ENCODE measurements at places on chromosomes 7 and 10.
A peak's percentile ranks its signal among the peaks of the same experiment; 100 is the strongest.

- DNase-seq: no peak
These were observed 25.6 kb downstream of the KCNH2 start for GRCh38 chr7:150952331-150953050.

DNA sequence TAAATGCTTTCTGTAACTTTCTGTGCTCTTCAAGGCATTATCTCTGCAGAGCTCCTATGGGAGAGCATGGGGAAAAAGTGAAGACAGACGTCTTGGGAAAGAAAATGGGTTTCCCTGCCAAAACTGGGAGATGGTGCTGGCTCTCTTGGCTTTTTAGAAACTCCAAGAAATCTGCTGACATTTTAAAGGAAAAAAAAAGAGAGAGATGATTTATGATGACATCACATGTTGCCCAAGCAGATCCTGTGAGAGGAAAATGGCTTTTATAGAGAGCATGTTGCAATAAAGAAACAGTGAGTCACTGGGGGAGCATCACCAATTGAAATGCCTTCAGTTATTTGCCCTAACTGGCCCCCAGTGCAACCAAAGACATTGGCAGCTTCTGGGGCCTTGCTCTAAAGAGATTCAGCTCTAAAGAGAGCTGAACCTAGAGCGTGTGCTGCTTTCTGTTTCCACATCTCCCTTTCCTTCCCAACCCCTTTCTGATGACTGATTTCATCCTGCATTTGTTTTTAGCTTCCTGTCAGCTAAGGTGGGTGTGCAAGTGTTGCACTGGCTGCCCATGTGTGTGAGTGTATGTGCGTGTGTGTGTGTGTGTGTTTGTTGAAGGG lies 37.7 kb downstream of the LRMDA start:
- no peak for DNase-seq

DNA sequence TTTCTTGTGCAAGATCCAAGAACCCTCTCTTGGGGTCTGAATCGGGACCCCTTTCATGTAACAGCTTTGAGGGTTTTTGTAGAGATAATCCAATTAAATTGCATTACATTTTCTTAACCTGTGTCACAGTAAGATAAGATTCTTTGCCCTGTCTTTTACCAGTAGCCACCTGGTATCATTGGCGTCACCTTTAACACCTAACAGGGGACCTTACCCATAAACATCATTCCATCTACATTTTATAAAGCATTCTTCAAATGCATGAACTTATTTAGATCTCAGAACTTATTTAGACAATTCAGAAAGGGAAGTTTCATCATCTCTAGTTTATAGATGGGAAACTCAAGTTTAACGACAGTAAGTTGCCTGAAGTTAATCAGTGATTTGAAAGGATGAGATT lies 106.4 kb upstream of the KLF6 start:
- DNase-seq: no peak

DNA sequence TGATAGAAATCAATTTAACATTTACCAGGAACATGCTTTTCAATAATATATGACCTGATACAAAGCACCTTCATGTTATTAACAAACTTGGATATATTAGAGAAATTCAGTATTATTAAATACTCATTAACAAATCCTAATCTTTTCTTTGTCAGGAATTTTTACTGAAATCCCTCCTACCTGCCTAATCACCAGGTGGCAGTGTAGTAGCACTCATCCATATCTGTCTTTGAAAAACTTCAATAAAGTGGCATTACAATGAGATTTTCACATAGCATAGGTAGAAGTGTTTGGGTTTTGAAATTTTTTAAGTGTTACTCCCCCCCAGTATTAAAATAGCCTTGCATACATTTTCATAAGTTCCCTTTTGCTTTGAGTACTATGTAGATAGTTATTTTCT lies 1246.6 kb upstream of the LRRN3 start:
- no peak for DNase-seq

DNA sequence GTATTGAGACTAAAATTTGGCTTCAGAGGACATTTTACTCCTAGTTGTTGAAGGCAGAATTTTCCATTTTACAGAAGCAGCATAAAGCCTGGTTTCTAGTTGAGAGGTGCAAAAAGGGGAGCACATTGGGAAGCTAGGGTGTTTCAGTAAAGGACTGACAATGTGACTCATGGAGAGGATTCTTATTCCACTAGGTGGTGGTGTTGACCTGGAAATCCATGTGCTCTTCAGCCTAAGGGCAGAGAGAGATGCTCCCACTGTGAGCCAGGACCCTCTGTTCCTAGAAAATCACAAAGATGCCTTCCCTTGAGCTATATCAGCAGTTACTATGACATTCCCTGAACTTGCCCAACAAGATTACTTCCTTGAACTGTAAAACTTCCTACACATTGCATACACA lies 687.8 kb downstream of the IPMK start:
- DNase-seq: peak; percentile 79

- DNase-seq: no peak
These were observed 36.8 kb downstream of the LRRC72 start for GRCh38 chr7:16563281-16564022.

DNA sequence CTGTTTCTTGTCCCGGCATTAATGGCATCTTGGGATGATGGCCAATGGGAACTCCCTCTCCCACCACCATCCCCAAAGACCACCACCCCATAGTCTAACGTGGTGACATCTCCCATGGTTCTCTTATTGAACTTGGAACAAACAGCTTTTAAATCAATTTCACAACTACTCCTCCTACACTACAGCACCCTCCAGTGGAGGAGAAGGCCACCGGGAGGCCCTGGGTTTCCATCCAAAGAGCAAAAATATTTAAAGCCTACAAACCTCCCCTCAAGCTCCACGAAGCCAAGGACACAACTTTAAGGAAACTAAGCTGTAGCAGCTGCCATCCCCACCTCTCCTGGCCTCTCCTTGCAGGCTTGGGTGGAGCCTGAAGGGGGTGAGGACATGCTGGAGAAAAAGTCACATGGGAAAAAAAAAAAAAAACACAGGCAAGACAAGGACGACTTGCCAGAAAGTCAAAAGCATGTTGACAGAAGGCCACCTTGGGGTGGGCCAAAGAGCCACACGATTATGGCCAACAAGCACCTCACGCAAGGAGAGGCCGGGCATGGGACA lies 94.0 kb upstream of the LANCL2 start:
- no peak for DNase-seq

- no peak for DNase-seq
These were observed 112.0 kb upstream of the MKX start for GRCh38 chr10:27857616-27858015.

- no peak for DNase-seq
These were observed 71.8 kb upstream of the GSDME start for GRCh38 chr7:24828891-24829661.

DNA sequence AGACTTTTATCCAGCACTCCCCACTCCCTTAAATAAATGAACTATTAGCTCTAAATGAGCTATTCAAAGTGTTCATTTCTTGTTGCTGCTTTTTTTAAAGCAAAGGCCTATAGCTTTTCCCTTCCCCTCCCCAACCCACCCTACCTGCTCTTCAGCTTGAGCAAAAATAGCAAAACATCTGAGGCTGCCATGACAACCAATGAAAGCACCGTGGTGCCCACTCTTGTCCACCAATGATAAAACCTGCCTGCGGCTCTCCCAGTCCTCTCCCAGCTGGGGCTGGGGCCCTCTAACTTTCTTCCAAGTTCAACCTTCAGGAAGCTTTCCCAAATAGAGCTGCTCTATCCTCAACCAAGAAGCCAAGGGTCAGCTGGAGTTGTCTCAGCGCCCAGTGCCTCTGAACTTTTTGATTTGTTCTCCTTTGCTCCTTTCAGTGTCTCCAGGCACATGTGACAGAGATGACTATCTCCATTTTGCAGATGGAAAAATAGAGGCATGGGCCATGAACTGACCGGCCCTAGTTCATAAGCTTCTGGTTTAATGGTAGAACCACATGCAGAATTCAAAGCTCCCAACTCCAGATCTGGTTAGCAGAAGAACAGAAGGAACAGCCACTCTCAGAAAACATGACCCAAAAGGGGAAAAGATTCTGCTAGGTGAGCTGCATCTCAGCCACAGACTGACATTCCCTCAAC lies 47.7 kb downstream of the PIK3AP1 start:
- no peak for DNase-seq

DNA sequence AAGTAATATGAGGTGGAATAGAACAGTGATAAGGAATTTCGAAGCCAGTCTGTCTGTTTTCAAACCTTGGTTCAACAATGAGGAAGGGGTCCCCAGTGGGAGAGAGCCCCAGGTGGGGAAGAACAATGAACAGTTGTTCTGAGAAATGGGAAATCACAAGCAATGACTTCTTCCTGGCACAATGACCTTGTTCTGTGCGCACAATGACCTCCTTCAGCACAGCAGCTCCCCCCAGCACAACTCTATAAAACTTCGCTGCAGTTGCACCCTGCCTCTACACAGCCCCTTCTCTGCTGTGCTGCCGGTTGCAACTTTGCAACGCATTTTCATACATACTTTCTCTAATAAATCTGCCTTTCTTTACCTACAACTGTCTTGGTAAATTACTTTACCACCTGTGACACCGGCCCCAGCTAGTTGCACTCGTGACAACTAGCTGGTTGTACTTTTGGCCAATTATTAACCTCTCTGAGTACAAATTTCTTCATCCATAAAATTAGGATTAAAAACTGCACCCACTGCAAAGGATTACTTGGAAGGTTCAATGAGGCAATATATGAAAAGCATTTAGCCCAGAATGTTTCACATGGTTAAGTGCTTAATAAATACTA lies 40.5 kb downstream of the ASB4 start:
- no peak for DNase-seq

DNA sequence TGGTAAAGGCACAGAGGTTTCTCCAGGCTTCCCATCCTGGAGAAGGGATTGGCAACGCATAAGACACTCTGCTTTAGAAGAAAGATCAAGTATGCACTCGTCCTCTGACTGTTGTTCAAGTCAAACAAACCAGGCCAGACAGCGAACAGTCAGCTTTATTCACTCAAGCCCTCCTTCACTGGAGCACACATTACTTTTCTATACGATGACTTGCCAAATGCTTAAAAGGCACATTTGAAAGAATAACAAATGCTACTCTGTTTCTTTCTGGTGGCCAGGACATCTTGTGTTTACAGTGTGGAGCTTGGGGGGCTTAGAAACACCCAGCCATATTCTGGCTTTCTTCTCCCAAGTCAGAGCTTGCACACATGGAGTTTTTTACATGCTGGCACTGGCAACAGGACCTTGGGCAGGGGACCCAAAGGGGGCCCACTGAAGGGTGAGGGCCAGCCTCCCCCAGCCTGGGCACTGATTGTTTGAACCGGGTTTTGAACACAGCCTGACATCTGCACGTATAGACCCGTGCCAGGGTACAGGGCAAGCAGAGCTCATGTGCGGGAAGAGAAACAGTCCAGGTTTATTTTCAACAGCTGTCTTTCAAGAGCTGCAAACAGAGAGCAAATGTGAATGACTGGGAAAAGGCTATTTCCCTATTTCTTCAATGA lies 33.3 kb upstream of the FGFR2 start:
- no peak for DNase-seq

- DNase-seq: no peak
These were observed 5.3 kb downstream of the BMI1 start for GRCh38 chr10:22326145-22326702.

DNA sequence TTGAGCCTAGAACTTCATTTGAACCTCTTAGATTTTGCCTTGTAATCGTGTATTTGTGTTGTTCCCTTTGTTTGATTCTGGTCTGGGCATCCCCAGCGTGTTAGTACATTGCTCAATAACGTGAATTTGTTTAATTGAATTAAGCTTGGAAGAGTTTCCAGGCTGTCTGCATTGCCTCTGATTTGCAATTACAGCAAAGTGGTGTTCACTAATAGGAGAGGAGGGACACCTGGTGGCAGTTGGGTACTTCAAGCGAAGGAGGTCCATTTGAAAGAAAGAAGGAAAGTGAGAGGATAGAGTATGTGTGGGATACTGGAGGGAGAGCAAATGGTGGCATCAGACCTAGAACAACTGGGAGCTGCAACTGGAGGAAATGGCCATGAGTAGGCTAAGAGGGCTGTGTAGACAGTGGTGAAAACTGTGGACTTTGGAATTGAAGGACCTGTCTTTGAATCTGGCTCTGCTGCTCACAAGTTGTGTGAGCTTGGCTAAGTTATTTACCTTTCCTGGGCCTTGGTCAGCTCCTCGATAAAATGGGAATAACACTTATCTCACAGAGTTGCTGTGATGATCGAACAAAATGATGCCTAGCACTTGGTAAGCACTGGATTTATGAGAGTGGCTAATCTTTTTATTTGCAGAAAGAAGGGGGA lies 15.1 kb downstream of the LSMEM1 start:
- peak; percentile 81 for DNase-seq

- DNase-seq: no peak
These were observed 17.5 kb downstream of the CFAP69 start for GRCh38 chr7:90262438-90262837.

- DNase-seq: no peak
These were observed 3.4 kb downstream of the POLD2 start for GRCh38 chr7:44119829-44120380.

GRCh38 chr7:47992446-47992845 lies 13.0 kb upstream of the HUS1 start:
- no peak for DNase-seq

GRCh38 chr10:33861833-33862232 lies 527.4 kb upstream of the NRP1 start:
- no peak for DNase-seq

DNA sequence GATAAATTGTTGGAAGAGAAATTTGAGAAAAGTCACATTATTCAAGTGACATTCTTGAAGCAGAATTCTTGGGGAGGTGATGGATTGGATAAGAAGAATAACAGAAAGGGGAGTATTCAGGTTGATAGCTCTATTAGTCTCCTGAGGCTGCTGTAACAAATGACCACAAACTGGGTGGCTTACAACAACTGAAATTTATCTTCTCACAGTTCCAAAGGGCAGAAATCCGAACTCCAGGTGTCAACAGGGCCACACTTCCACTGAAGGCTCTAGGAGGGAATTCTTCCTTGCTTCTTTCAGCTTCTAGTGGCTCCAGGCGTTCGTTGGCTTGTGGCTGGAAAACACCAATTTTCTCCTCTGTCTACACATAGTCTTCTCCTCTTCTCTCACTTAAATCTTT lies 99.8 kb downstream of the TES start:
- DNase-seq: no peak

DNA sequence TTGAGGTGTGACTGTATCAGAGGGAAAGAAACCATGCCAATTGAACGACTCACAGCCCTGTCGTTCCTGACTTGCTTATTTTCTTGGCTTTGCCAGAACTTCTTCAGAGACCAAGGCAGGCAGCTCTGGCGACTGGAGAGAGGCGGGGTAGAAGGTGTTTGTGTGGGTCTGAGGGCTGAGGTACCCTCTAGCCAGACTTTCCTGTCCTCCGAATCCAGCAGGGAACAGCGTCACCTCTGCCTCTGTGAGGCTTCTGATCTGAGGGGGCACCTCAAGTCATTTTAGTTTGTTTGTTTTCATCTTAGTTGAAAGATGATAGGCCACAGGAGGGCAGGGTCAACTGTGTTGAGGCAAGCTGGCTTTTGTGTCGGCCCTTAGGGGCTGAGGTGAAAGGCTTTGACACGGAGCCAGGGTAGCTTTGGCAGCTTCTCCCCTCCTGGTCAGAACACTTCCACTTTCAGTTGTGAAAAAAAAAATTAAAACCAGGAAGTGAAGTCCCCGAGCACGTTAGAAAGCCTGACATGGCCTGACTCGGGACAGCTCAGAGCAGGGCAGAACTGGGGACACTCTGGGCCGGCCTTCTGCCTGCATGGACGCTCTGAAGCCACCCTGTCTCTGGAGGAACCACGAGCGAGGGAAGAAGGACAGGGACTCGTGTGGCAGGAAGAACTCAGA lies 1.9 kb downstream of the ACSL5 start:
- DNase-seq: no peak

- DNase-seq: no peak
These were observed 48.1 kb downstream of the ADAM22 start for GRCh38 chr7:87982116-87982515.

Data from endodermal cell (in vitro differentiated cells).